ENCODE measurements at places on chromosomes 4 and X.

GRCh38 chr4:46844325-46844917 is 64.6 kb downstream of the COX7B2 start:
- H3K36me3 ChIP-seq: no peaks in the 10 kb centered on the region
- no peak overlapping the region for H3K27ac ChIP-seq
- no peak for DNase-seq

GRCh38 chr4:164955107-164955805 is 22.2 kb downstream of the TRIM61 start:
- no peaks in the 10 kb centered on the region for H3K36me3 ChIP-seq
- H3K4me1 ChIP-seq: no peaks in the 10 kb centered on the region
- no peak overlapping the region for H3K27ac ChIP-seq
- no peak overlapping the region for H3K4me3 ChIP-seq
- DNase-seq: no peak

GRCh38 chr4:155473420-155474095 is 96.8 kb upstream of the MAP9 start:
- DNase-seq: no peak
- no peaks in the 10 kb centered on the region for H3K27me3 ChIP-seq
- no peaks in the 10 kb centered on the region for H3K4me1 ChIP-seq
- no peaks in the 10 kb centered on the region for H3K36me3 ChIP-seq
- H3K4me3 ChIP-seq: no peak overlapping the region

DNA sequence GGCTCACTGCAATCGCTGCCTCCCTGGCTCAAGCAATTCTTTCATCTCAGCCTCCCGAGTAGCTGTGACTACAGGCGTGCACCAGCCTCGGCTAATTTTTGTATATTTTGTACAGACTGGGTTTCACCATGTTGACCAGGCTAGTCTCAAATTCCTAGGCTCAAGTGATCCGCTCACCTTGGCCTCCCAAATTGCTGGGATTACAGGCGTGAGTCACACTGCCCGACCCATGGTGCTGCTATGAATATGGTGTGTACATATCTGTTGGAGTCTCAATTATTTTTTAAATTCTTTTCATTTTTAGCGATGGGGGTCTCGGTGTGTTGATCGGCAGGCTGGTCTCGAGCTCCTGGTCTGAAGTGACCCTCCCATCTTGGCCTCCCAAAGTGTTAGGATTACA is 78.0 kb upstream of the PRKX start:
- no peak for DNase-seq
- no peaks in the 10 kb centered on the region for H3K27me3 ChIP-seq
- H3K36me3 ChIP-seq: no peaks in the 10 kb centered on the region

- H3K36me3 ChIP-seq: no peaks in the 10 kb centered on the region
- no peak overlapping the region for H3K27ac ChIP-seq
- H3K4me3 ChIP-seq: no peak overlapping the region
- peak; percentile 99 for DNase-seq
- no peaks in the 10 kb centered on the region for H3K4me1 ChIP-seq
These were observed 71.0 kb upstream of the AFAP1 start for GRCh38 chr4:8010618-8011017.

GRCh38 chr4:156977435-156978160 is 6.0 kb upstream of the PDGFC start:
- no peaks in the 10 kb centered on the region for H3K4me1 ChIP-seq
- DNase-seq: no peak
- no peak overlapping the region for H3K4me3 ChIP-seq

GRCh38 chr4:181569553-181569952 is 673.6 kb upstream of the TENM3 start:
- no peaks in the 10 kb centered on the region for H3K4me1 ChIP-seq
- no peaks in the 10 kb centered on the region for H3K27me3 ChIP-seq
- no peak overlapping the region for H3K27ac ChIP-seq
- DNase-seq: no peak
- H3K4me3 ChIP-seq: no peak overlapping the region

DNA sequence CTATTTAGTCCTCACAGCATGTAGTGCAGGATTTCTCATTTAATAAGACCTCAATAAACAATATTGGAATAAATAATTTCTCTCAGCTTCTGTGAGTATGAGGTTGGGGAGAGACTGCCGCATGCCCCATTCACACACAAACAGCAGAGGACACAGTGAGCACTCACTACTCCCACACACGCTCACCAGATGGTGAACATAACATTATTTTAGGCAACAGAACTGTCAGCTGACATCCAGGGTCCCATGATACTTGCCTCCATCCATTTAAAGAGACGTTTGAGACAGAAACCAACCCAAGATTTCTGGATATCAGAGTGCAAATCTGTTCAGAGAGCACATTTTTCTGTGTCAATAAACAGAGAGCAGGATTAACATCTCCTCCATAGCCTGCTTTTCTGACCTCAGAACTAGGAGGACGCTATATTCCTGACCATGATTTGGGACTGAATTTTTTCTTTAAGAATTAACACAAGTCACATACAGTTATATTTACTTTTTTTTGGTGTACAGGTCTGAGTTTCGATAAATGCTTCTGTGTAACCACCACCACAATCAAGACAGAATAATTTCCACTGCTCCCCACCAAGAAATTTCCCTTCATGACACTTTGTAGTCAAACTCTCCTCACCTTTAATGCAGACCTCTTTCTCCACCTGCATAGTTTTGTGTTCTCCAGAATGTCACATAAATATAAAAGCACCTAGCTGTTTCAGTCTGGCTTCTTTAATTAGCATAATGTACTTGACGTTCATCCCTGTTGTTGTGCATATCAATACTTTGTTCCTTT is 16.7 kb downstream of the GPRIN3 start:
- H3K4me3 ChIP-seq: peak overlapping the region; percentile 2
- peaks cover 26% of the 10 kb centered on the region for H3K4me1 ChIP-seq
- no peaks in the 10 kb centered on the region for H3K27me3 ChIP-seq
- peak overlapping the region; percentile 10 for H3K27ac ChIP-seq
- no peak for DNase-seq
- no peaks in the 10 kb centered on the region for H3K36me3 ChIP-seq

GRCh38 chr4:87067124-87067885 is 132.5 kb downstream of the AFF1 start:
- no peak overlapping the region for H3K4me3 ChIP-seq
- peaks cover 20% of the 10 kb centered on the region for H3K4me1 ChIP-seq
- no peak for DNase-seq
- no peaks in the 10 kb centered on the region for H3K27me3 ChIP-seq

DNA sequence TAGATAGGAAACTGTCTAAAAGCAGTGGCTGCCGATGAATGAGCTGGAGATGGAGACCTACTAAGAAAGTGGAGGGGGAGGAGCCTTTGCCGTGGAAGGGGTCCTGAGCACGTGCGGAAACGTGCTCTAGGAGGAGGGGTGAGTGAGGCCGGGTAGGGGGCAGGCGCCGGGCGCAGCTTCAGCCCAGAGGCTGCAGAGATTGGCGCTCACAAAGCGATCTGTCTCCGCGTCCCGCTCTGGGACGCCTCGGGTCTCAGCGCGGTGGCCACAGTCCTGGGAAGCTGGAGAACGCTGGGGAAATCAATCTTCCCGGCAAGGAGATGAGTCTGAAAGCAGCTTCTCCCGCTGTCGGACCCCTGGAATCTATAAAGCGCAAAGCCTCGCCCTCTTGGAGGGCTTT is 444 bp upstream of the ARHGAP6 start:
- no peaks in the 10 kb centered on the region for H3K36me3 ChIP-seq
- peak overlapping the region; percentile 68 for H3K4me3 ChIP-seq
- H3K27ac ChIP-seq: peak overlapping the region; percentile 63
- peak; percentile 66 for DNase-seq

GRCh38 chr4:28868841-28869240 is 1851.3 kb upstream of the PCDH7 start:
- no peaks in the 10 kb centered on the region for H3K36me3 ChIP-seq
- H3K27ac ChIP-seq: no peak overlapping the region
- no peak for DNase-seq
- no peaks in the 10 kb centered on the region for H3K4me1 ChIP-seq
- H3K27me3 ChIP-seq: no peaks in the 10 kb centered on the region

DNA sequence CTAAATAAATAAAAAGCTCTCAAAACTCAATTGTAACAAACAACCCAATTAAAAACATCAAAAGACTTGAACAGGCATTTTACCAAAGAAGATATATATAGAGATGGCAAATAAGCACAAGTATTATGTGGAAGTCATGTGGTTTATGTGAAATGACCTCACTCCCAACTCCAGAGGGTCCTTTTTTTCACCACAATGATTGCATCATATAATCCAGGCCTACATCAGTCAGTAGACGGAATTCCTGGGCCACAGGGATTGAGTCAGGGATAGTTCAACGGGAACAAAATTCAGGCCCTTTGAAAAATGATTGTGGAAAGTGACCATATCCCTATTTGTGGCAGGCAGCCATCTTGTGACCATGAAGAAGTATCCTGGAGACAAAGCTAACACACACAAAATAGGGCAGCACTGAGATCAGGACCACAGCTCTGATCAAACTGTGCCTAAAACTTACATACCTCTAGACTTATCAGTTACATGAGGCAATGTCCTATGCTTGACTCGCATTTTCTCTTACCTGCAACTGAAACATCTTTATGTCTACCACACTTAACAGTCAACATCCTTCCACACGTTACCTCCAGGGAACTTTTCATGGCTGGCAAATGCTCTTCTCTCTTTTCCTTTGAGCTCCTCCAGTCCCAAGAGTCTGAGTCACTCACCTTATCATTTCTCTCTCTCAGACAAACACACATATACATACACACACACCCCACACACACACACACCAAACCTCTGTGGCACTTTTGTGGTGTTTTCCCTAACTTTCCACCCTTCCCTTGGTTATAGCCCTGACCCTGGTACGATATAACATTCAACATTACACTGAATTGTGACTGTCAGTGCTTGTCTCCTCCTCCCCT is 113.5 kb downstream of the PHF8 start:
- H3K4me1 ChIP-seq: no peaks in the 10 kb centered on the region
- no peak for DNase-seq
- H3K36me3 ChIP-seq: no peaks in the 10 kb centered on the region
- H3K27ac ChIP-seq: no peak overlapping the region
- no peak overlapping the region for H3K4me3 ChIP-seq
- no peaks in the 10 kb centered on the region for H3K27me3 ChIP-seq

GRCh38 chrX:11137543-11138139 is 26.5 kb downstream of the HCCS start:
- H3K4me3 ChIP-seq: no peak overlapping the region
- no peaks in the 10 kb centered on the region for H3K27me3 ChIP-seq
- H3K27ac ChIP-seq: no peak overlapping the region
- no peaks in the 10 kb centered on the region for H3K4me1 ChIP-seq

DNA sequence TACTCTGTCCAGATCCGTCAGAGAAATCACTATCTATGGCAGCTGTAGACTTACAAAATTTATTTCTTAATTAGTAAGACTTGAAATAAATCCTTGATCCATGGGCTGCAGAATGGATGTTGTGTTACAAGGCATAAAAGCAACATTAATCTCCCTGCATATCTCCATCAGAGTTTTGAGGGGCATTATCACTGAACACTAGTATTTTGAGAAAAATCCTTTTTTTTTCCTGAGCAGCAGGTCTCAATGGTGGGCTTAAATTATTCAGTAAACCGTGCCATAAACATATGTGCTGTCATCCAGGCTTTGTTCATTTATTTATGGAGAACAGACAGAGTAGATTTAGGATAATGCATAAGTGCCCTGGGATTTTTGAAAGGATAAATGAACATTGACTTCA is 457.9 kb upstream of the CTSO start:
- H3K4me1 ChIP-seq: no peaks in the 10 kb centered on the region
- H3K36me3 ChIP-seq: no peaks in the 10 kb centered on the region
- no peaks in the 10 kb centered on the region for H3K27me3 ChIP-seq
- no peak overlapping the region for H3K27ac ChIP-seq
- no peak for DNase-seq

GRCh38 chr4:140234697-140235060 is 80.7 kb upstream of the MAML3 start:
- H3K27ac ChIP-seq: no peak overlapping the region
- no peaks in the 10 kb centered on the region for H3K36me3 ChIP-seq
- H3K4me1 ChIP-seq: peaks cover 6% of the 10 kb centered on the region
- DNase-seq: no peak

DNA sequence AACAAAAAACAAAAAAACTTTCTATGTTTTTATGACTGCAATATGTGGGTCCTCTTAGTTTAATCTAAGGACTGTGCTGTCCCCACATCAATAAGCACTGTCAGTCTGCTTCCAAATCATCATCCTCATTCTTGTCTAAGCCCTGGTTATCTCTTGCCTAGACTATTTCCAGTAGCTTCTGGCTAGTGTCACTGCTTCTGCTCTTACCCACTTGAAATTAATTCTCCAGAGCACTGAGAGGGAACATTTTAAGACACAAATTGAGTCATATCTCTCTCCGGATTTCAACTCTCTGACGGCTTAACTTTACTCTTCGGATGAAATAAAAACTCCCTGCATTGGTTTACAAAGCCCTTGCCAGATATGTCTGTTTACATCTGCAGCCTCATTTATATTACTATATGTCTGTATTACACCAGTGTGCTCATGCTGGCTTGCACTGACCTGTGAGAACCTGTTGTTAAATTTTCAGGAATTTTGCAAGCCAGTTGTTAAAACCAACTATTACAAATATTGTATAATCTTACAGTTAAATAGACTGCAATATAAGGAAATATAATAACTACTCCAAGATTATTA is 345.9 kb downstream of the ADGRL3 start:
- no peaks in the 10 kb centered on the region for H3K4me1 ChIP-seq
- H3K27me3 ChIP-seq: no peaks in the 10 kb centered on the region
- DNase-seq: no peak
- H3K27ac ChIP-seq: no peak overlapping the region

GRCh38 chr4:141429933-141430332 is 206.4 kb upstream of the IL15 start:
- H3K27ac ChIP-seq: no peak overlapping the region
- no peaks in the 10 kb centered on the region for H3K36me3 ChIP-seq
- no peaks in the 10 kb centered on the region for H3K27me3 ChIP-seq
- DNase-seq: no peak
- no peaks in the 10 kb centered on the region for H3K4me1 ChIP-seq

DNA sequence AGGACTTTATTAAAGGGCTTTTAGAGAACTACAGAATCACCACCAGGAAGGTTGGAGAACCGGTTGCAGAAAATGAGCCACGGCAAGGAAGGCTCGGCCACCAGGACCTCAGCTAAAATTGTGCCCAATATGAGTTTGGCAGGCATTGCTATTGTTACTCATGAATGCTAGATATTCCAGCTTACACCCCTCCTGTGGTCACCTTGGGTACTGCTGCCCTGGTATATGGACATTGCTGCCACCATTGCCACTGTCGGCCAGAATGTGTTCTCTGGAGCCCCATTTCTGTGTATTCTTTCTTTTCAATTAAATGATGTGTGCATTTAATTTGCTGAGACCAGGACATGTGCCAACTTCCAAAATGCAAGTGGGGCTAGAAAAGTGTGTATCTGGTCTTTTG is 626.7 kb upstream of the BOD1L1 start:
- H3K27me3 ChIP-seq: no peaks in the 10 kb centered on the region
- no peaks in the 10 kb centered on the region for H3K4me1 ChIP-seq
- H3K27ac ChIP-seq: no peak overlapping the region

- H3K4me3 ChIP-seq: no peak overlapping the region
- H3K27me3 ChIP-seq: no peaks in the 10 kb centered on the region
- no peaks in the 10 kb centered on the region for H3K36me3 ChIP-seq
- DNase-seq: peak; percentile 68
These were observed 13.8 kb upstream of the GPC3 start for GRCh38 chrX:133999031-133999705.

All from kidney (tissue), 22 donors.